ENCODE measurements at places on chromosomes 1 and 21. TPM values are rescaled to one million over a fixed set of nuclear protein-coding genes. Genes with fewer than 3 reads are reported as not detected.

Gene DTL
- total RNA-seq = 24.2 TPM

- no peak for DNase-seq
- H3K27me3 ChIP-seq = peaks cover 14% of the 10 kb centered on the region
- H3K4me1 ChIP-seq = no peaks in the 10 kb centered on the region
- no peak overlapping the region for H3K4me3 ChIP-seq
These were observed 16.9 kb upstream of the CDC14A start for GRCh38 chr1:100335436-100335835.

DNA sequence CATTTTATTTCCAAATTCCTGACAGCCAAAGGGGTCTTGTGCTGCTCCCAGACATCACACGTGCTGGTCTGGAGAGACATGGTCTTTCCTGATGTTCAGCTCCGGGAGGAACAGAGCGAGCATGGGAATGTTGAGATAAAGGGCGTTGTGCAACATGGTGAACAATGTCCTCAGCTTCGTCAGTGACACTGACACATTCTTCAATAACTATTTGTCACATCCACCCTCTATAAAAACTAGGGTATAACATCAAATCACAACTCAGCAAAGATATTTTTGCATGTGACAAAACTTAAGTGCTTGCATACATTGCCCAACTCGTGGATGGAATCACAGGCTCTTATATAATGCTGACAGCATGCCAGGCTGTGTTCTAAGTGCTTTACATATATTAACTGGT is 42.4 kb upstream of the GRHL3 start:
- peaks cover 11% of the 10 kb centered on the region for H3K36me3 ChIP-seq
- peaks cover 6% of the 10 kb centered on the region for H3K4me1 ChIP-seq
- DNase-seq = no peak
- H3K27me3 ChIP-seq = peaks cover 9% of the 10 kb centered on the region

Gene PDC
- not detected for total RNA-seq

DNA sequence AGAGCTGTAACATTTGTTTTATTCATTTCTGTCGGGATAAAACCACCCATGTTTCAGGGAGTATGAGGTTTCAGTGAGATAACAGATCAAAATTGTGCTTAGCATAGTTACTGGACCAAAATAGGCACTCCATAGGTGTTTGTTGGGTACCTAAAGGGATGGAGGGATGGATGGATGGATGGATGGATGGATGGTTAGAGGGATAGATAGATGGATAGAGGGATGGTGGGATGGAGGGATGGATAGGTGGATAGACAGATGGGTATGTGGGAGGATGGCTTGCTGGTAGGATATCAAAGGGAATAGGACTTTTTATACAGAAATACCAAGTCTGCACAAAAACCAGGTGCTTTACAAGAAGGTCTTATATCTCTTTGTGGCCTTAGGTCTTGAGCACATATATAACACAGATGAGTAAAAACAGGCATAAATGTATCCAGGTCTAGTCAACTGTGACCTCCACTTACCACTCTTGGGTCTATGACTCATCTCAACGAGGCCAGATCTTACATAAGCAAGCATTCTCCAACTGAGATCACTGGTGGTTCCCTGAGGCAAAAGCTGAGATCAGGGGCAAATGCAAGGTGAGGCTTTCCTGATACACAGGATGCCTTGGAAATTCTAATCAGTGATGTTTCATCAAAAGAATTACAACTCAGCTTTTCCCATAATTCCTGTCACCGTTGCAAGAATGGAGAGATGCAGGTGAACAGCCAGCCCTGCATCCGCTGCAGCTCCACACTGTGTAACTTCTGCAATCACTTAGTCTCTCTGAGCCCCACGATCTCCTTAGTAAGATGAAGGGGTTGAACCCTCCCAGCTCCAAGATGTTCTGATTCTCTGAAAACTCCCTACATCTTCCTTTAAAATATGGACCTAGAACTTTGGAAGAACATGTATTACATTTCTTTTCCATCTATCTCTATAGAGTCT is 32.0 kb downstream of the PTAFR start:
- no peak for DNase-seq
- no peak overlapping the region for H3K4me3 ChIP-seq
- no peaks in the 10 kb centered on the region for H3K36me3 ChIP-seq
- no peak overlapping the region for H3K27ac ChIP-seq
- H3K27me3 ChIP-seq = no peaks in the 10 kb centered on the region

- no peaks in the 10 kb centered on the region for H3K36me3 ChIP-seq
- H3K27ac ChIP-seq = no peak overlapping the region
- no peaks in the 10 kb centered on the region for H3K4me1 ChIP-seq
- peaks cover 14% of the 10 kb centered on the region for H3K27me3 ChIP-seq
- H3K4me3 ChIP-seq = no peak overlapping the region
These were observed 60.4 kb downstream of the CNIH3 start for GRCh38 chr1:224676551-224676950.

- H3K36me3 ChIP-seq = peaks cover 13% of the 10 kb centered on the region
- H3K4me3 ChIP-seq = no peak overlapping the region
- DNase-seq = no peak
- H3K4me1 ChIP-seq = peaks cover 8% of the 10 kb centered on the region
- peak overlapping the region; percentile 20 for H3K27ac ChIP-seq
These were observed 32.5 kb upstream of the ASPM start for GRCh38 chr1:197178998-197179397.
